ENCODE measurements at places on chromosomes 1 and 21.

DNA sequence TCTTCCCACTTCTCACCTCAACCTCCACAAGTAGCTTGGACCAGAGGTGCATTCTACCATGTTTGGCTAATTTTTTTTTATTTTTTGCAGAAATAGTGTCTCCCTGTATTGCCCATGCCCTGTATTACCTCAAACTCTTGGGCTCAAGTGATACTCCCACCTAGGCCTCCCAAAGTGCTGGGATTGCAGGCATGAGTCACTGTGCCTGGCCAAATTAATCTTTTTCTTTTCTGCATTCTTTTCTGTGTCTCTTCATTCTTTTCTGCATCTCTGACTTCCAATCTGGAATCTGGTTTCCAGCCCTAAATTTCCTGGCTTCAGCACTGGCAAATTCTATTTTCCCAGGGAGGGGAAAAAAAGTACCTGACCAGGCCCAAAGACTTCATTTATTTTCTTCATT lies 31.2 kb upstream of the TACSTD2 start:
- no peak overlapping the region for H3K27ac ChIP-seq
- H3K4me3 ChIP-seq: no peak overlapping the region
- H3K4me1 ChIP-seq: no peaks in the 10 kb centered on the region
- DNase-seq: no peak
- no peaks in the 10 kb centered on the region for H3K27me3 ChIP-seq

DNA sequence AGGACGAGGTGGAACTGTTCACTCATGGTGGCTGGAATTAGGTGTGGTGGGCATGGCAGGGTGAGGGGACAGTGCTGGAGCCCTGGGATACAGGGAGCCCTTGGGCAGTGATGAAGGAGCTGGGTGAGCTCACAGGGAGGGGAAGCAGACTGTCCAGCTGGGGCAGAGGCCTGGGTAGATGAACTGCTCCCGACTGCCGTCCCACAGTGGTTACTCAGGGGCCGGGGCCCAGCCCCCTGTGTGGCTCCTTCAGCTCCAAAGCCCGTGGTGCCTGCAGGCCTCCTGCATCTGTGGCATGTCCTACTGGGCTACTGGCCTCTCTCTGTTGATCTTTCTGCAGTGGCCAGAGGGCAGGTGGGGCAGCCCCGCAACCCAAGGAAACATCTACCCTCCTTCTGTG lies 661.1 kb downstream of the NPHP4 start:
- H3K27ac ChIP-seq: no peak overlapping the region
- H3K27me3 ChIP-seq: no peaks in the 10 kb centered on the region
- no peak overlapping the region for H3K4me3 ChIP-seq
- H3K36me3 ChIP-seq: no peaks in the 10 kb centered on the region
- no peaks in the 10 kb centered on the region for H3K4me1 ChIP-seq

- H3K4me1 ChIP-seq: 0 out of 2 replicates have a peak, but pooled peaks cover 4% of the 10 kb centered on the region
- DNase-seq: no peak
- H3K4me3 ChIP-seq: no peak overlapping the region
- H3K27me3 ChIP-seq: no peaks in the 10 kb centered on the region
- no peaks in the 10 kb centered on the region for H3K36me3 ChIP-seq
- no peak overlapping the region for H3K27ac ChIP-seq
Measured at GRCh38 chr1:31539329-31539728, 37.0 kb upstream of the TINAGL1 start.

- no peaks in the 10 kb centered on the region for H3K27me3 ChIP-seq
- H3K4me3 ChIP-seq: no peak overlapping the region
- H3K27ac ChIP-seq: no peak overlapping the region
- no peaks in the 10 kb centered on the region for H3K4me1 ChIP-seq
- no peak for DNase-seq
Measured at GRCh38 chr1:86811142-86811924, 102.6 kb downstream of the SELENOF start.

DNA sequence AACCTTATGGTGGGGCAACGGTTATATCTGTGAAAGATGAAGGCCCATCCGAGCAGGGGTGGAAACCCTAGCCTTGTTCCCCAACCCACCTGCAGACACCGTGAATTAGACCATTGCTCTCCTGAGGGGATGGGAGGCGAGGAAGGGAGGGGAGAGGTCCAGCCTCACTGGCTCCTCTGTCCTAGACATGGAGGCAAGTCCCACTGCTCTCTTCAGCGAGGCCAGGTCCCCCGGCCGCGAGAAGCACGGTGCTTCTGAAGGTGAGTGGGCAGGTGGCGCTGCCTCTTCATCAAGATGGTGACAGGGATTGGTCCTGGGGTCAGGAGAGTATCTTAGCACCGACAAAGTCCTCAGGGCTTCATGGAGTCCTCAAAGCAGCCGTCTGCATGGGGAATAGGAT lies 59.3 kb downstream of the VWA5B1 start:
- no peak overlapping the region for H3K4me3 ChIP-seq
- no peaks in the 10 kb centered on the region for H3K36me3 ChIP-seq
- H3K4me1 ChIP-seq: no peaks in the 10 kb centered on the region
- no peak overlapping the region for H3K27ac ChIP-seq

DNA sequence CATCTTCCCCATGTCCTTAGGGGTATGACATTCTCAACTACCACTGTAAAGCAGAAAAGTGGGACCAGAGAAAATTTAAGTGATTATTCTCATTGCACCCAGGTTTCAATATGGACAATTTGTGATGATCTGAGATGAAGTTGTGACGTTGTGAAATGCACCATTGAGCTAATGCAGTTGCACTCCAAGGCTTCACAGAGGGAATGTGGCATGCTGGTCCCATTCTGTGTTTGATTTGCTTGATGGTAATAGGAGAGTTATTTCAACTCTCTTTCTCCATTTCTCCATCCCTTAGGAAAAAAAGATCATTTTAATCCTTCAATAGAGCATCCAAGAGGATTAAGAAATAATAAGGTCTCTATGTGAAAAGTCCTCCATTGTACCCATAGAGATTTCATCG lies 136.6 kb downstream of the SLC30A10 start:
- peaks cover 16% of the 10 kb centered on the region for H3K4me1 ChIP-seq
- no peak overlapping the region for H3K4me3 ChIP-seq
- no peak for DNase-seq
- no peak overlapping the region for H3K27ac ChIP-seq
- no peaks in the 10 kb centered on the region for H3K36me3 ChIP-seq

DNA sequence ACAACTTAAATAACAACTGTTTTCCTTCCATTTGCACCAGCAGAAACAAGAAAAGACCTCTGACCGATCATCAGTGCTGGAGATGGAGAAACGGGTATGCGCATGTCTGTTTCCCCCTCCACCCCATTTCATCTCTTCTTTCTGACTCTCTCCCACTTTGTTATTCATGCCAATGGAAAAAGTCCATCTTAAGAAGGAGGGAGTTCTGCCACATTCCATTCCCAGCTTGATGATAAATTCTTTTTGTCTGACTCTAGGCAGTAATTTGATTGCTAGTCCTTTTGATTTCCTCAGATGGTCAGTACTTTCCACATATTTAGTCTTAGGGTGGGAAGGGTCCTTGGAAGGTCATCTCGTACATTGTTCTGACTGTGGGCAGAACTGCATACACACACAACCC lies 142.5 kb downstream of the SYT2 start:
- no peak overlapping the region for H3K4me3 ChIP-seq
- H3K27me3 ChIP-seq: no peaks in the 10 kb centered on the region
- no peak overlapping the region for H3K27ac ChIP-seq
- no peaks in the 10 kb centered on the region for H3K4me1 ChIP-seq
- no peak for DNase-seq
- H3K36me3 ChIP-seq: no peaks in the 10 kb centered on the region

DNA sequence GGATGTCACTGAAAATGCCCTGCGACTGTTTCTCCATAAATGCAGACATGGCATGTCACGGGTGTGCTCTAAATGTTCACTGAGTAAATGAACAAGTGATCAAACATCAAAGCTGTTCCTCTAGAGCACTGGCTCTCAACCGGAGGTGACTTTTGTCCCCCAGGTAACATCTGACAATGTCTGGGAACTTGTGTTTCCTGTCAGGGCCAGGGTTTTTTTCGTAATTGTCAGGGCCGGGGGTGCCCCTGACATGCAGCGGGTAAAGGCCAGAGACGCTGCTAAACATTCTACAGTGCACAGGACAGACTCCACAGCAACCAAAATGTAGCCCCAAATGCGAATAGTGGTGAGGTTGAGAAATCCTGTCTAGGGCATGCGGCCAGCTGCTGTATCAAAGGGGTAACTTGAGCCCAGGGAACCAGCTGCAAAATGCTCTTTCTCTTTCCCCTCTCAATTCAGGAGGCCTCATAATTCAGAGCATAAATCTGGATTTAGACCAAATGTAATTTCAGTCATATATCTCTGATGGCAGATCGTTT lies 2.0 kb downstream of the ALDH4A1 start:
- H3K27ac ChIP-seq: no peak overlapping the region
- H3K36me3 ChIP-seq: no peaks in the 10 kb centered on the region
- H3K4me1 ChIP-seq: peaks cover 26% of the 10 kb centered on the region

DNA sequence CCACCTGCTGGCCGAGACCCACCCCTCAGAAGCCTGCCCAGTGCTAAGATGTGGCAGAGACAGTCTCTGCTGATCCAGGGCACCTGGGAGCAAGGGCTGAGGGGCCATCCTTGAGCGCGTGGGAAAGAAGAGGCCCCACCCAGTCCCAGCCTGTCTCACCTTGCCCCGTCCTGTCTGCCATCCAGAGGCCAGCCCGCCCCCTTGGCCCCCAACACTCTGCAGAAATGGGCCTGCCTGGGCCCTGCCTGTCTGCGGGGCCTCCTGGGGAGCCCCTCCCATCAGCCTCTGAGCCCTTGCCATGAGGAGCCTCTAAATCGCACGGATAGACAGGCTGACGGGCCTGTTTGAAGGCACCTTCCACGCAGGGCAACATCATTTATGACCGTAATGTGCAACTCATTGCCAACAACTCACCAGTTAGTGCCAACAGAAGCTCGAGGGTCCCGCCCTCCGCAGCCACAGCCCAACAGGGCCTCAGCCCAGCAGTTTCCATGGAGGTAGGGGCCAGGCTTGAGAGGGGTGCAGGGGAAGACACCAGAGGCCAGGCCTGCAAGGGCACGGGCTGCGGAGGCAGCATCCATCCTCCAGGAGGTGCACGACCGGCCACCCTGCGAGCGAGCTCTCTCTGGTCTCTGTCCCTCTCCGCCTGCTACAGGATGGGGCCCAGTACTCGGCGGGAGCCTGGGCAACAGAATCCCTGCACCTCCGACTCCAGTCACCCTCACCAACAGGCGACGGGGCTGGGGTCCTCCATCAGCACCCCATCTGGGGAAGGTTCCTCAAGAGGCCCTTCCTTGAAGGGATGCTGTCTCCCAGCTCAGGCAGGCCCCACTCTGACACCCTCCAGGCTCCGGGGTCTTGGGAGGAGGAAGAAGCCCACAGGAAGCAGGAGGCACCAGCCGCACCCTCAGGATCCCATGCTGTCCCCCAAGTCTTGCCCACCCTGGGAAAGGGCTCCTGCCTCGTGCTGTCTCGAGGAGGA lies 78.0 kb downstream of the MEGF6 start:
- DNase-seq: no peak
- peaks cover 16% of the 10 kb centered on the region for H3K4me1 ChIP-seq
- no peaks in the 10 kb centered on the region for H3K36me3 ChIP-seq
- no peak overlapping the region for H3K4me3 ChIP-seq
- no peaks in the 10 kb centered on the region for H3K27me3 ChIP-seq
- H3K27ac ChIP-seq: no peak overlapping the region

- H3K27ac ChIP-seq: no peak overlapping the region
- H3K36me3 ChIP-seq: no peaks in the 10 kb centered on the region
- no peaks in the 10 kb centered on the region for H3K27me3 ChIP-seq
- H3K4me3 ChIP-seq: no peak overlapping the region
- H3K4me1 ChIP-seq: no peaks in the 10 kb centered on the region
Measured at GRCh38 chr1:47523835-47524215, 86.0 kb downstream of the FOXD2 start.

- no peak overlapping the region for H3K27ac ChIP-seq
- peak; percentile 85 for DNase-seq
- H3K36me3 ChIP-seq: peaks cover 87% of the 10 kb centered on the region
- H3K4me1 ChIP-seq: peaks cover 27% of the 10 kb centered on the region
- H3K4me3 ChIP-seq: no peak overlapping the region
- no peaks in the 10 kb centered on the region for H3K27me3 ChIP-seq
Measured at GRCh38 chr1:46687093-46687659, 15.5 kb downstream of the TEX38 start.
